H7 (cell line): ENCODE measurements at places on chromosomes 1 and 21. TPM values are rescaled to one million over a fixed set of nuclear protein-coding genes. Genes with fewer than 3 reads are reported as not detected.

GRCh38 chr1:110768605-110769004 lies 93.9 kb upstream of the KCNA3 start:
- no peak for DNase-seq

DNA sequence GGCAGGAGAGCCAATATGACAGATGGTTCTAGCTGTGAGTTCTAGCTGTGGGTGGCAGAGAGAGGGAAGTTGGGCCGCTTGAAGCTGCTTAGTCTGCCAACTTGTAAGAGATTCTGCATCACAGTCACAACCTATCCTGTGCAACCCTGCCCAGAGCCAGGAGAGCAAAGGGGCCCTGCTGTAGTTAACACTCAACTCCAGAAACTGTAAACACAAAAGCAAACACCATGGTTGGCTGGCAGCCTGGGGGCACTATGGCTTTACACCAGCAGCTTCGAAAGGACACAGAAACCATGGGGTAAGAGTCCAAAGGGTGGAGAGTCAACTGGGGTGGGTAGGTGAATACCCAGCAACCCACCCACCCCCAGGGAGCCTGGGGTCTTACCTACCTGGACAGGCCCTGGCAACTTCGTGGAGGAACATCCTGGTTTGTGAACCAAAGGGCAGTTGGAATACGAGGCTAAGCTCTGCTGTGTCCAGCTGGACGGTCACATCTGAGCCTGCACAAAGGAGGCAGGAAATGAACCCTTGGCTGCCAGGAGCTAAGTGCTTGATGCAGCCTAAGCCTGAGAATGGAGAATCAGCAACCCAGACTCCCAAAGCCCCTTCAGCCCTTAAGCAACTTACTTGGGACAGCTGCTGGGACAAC lies 6.4 kb downstream of the INPP5B start:
- peak; percentile 8 for DNase-seq

Gene PALMD
- total RNA-seq = not detected in 2 replicates

GRCh38 chr21:34707876-34708325 lies 39.1 kb downstream of the CLIC6 start:
- no peak for DNase-seq

- no peak for DNase-seq
Observed at GRCh38 chr21:34100790-34101189, 27.4 kb downstream of the MRPS6 start.

DNA sequence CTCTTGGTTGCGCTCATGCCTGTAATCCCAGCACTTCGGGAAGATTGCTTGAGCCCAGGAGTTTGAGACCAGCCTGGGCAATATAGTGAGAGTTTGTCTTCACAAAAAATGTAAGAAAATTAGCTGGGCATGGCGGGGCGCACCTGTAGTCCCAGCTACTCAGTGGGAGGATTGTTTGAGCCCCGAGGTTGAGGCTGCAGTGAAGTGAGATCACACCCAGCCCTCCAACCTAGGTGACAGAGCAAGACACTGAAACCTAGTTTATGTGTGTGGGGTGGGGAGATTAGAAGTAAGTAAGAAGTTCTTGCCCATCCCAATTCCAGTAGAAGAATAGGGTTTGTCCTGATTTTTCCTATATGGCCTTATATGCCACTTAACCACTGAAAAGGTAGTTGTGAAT lies 2.0 kb downstream of the RPL5 start:
- no peak for DNase-seq

DNA sequence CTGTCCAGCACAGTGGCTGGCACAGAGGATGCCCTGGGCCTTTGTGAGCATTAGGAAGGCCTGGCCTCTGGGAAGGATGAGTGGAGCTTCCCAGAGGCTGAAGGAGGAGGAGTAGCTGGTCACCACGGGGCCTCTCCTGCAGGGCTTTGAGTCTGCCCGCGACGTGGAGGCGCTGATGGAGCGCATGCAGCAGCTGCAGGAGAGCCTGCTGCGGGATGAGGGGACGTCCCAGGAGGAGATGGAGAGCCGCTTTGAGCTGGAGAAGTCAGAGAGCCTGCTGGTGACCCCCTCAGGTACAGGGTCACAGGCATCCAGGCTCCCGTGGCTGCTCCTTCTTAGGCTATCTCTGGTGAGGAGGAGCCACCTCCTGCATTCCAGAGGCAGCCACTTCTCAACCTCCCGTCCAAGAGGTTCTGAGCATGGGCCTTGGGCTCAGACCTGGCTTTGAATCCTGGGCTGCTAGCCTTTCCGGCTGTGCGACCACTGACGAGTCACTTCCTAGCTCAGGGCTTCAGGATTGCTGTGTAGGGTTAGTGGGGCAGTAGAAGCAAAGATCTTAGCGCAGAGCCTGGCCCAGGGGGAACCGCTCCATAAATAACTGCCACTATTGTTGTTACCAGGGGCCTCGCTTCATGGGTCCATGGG lies 14.0 kb downstream of the SESN2 start:
- DNase-seq = no peak

Gene TBX15
- total RNA-seq = 13.8 and 22.9 TPM in 2 replicates
